Hippocampal formation (tissue), 2 donors: ENCODE measurements at places on chromosomes 1 and 21.

GRCh38 chr1:208256556-208256955, 12.4 kb upstream of the PLXNA2 start:
- DNase-seq: no peak

DNA sequence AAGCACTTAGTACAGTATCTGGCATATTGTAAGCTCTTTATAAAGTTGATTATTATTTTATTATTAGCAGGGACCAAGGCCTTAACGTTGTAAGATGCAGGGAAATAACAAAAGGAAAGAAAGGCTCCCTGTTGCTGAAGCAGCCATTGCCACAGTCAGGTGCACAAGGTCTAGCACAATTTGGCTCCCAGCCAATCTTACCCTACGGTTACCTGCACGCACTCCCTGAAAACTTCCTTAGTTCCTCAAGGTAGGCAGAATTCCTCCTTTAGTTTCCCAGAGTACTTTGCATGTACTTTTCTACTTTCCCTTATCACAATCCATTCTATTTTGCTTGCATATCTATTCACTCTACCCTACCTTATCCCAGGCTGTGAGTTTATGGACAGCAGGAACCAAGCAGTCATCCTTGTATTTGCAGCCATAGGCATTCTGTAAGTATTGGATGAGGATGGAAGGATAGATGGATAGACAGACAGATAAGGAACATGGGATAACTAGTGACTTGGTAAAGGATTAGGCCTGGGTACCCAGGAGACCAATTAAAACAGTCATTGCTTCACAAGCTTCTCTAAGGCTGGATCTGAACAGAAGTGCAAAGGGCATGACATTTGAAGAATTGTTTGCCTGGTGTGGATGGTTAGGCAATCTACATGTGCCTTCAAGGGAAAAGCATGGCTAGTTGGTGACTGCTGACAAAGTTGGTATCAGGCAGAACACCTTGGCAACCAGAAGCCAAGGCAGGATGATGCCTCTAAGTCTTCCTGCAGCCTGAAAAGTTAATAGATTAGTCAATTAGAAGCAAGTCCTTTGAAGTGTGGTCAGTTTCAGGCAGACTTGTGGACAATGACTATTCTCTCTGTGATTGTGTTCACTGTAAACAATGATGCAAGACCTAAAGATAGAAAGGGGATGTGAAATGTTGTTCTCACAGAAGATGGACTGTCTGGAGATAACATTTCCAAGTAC, 20.8 kb upstream of the JAK1 start:
- DNase-seq: no peak

- no peak for DNase-seq
Measured at GRCh38 chr21:30800605-30801004, 12.5 kb downstream of the KRTAP8-1 start.

DNA sequence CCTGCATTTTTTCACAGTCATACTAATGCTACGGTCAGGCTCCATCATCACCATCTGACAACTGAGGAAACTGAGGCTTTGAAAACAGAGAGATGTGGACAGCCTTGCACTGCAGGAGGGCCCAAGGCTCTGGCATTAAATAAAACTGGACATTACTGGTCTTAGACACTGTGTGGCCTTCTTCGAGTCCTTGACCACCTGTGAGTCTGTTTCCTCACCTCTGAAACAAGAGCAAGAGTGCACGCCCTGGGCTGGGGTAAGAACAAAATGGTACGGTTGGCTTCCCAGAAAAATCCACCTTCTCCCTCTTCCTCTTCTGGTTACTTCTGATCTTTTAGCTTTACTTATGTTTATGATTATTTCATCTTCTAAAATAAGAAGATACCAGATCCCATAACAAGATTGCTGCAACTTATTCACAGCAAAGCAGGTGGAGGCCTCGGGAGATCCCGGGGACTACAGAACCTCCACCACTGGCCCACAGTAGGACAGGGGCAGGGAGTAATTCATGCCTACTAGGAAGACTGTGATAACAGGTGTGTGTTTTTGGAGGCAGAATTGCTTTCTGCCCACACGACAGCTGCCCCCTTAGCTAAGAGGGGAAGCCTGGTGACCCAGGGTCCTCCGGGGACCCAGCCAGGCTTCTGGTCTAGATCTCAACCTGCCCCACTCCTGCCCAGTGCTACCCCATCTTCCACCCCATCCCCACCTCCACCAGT, 156.4 kb upstream of the EDN2 start:
- no peak for DNase-seq

DNA sequence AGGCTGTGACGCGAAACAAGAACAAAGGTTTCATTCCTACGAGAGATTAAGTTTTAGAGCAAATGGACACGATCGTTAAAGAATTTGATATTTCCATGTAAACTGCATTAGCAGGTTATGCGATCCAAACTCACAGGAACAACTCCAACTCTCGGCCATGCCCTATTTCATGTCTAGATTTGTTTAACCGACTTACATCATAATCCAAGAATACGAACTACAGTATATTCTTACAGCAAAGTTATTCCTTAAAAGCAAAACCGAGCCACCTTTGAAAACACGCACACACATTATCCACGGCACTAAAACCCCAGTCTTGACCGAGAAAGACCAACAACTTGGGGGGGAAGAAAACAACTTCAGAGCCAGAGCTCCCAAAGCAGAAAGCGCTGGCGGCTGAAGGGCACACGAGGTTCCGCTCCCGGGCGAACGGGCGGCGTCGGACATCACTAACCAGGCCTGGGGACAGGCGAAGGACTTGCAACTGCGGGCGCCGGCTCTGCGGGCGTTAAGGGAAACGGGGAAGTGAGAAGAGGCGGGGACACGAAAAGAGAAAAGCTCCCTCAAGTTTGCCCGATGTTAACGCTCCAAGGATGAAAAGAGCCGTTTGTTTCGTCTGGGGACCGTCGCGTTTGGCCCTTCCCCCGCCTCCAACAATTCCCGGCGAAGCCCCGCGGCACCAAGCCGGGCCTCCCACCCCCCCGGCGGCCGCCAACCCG, 690 bp downstream of the B3GALNT2 start:
- peak; percentile 61 for DNase-seq

GRCh38 chr1:42846257-42847110, at the start of gene ZNF691:
Gene ZNF691 (plus strand): TSS chr1:42846613. CDS start chr1:42849659, 3,046 bp downstream.
- DNase-seq: peak; percentile 92

DNA sequence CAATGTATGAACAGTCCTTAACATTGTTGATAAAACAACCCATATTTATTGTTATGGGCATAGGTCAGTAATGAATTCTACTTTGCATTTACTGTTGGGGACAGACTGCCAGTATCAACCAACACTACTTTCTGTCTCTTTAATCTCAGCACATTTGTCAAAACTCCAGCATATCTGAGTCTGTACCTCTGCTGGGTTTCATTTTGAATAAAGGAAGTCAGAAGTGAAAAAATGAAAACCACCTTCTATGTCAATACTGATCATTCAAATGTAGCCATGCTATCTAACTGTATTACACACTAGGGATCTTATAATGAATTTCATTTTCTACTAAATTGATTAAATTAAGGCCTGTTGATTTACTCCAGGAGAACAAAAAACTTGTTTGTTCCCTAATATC, 24.2 kb upstream of the CXADR start:
- DNase-seq: no peak

GRCh38 chr1:203663294-203663693, 36.7 kb downstream of the ATP2B4 start:
- DNase-seq: no peak

- DNase-seq: no peak
Measured at GRCh38 chr1:908661-909060, 15.1 kb upstream of the SAMD11 start.

DNA sequence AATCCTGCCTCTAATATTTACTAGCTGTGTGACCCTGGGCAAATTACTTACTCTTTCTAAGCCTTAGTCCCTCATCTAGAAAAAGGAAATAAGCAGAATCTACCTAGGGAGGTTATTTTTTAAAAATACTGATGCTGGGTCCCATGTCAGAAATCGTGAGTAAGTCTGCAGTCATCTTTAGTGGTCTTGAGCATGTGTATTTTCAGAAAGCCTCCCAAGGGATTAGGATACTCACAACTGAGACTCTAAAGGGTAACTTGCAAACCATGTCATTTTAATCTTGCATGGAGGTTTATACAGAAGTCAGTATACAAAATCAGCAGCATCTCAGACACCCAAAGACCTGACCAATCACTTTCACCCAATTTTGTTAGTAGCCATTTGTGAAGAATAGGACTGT, 43.2 kb downstream of the DSTYK start:
- DNase-seq: no peak

GRCh38 chr1:25616987-25617624, 515 bp downstream of the MAN1C1 start:
- no peak for DNase-seq

GRCh38 chr21:45407629-45408247, 2.8 kb downstream of the COL18A1 start:
- DNase-seq: no peak

DNA sequence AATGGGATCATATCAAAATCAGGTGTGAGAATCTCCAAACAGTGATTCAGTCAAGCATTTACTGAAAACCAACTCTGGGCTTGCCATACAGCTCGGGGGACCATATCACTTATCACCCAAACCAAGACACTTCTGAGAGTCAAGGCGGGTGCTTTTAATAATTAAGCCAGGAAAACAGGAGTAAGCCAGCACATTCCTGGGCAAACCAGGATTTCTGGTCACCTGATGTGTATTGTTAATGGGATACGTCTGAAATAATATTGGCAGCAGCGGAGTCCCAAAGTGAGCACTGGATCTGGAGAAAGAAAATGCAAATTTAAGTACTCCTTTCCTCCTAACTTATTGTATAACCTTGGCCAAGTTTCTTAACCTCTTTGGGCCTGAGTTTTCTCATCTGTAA, 17.6 kb downstream of the OSCP1 start:
- DNase-seq: no peak

DNA sequence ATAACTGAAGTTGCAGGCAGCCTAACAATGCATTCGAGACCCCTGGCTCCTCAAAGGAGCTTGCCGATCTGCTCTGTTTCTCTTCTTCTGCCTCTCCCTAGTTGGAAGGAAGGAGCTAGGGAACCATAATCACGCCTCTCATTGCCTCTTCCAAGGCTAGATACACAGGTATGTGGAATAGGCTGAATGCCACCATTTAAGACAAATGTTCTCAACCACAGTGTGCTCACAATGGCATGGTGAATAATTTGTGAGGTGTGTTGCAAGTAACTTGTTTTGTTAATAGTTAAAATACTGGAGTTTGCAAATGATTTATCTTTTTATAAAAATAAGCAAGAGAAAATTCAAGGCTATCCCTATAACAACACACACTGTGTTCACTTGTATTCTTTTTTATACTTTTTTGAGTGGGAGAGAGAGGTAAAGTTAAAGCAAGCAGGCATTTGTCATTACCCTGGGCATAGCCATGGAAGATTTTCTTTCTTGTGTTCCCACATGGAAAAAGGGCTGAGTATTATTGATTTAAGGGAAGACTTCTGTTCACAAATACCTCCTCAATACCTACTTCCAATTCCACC, 45.4 kb upstream of the SYT6 start:
- DNase-seq: no peak

DNA sequence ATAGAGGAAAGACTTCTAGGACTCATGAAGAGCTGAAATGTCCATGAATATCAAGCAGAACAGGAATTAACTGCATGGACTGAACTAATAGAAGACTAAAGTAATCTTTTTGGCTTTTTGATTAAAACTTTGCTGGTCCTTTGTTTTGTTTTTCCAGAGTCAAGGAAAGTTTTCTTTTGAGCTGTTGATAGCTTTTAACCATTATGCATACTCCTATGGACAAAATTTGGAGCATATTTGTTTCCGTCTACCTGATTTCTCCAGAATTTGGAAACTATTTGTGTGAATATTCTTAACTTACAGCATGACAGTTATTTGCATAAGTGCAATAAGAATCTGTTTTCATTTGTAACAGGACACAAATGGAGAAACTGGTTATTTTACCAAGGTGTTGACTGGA, 24.5 kb upstream of the CYP4B1 start:
- DNase-seq: no peak

- DNase-seq: no peak
Measured at GRCh38 chr1:22318279-22318981, 133.2 kb upstream of the ZBTB40 start.

GRCh38 chr1:40299366-40300248, 17.5 kb downstream of the COL9A2 start:
- no peak for DNase-seq

GRCh38 chr1:14647777-14648176, 49.3 kb downstream of the KAZN start:
- no peak for DNase-seq

DNA sequence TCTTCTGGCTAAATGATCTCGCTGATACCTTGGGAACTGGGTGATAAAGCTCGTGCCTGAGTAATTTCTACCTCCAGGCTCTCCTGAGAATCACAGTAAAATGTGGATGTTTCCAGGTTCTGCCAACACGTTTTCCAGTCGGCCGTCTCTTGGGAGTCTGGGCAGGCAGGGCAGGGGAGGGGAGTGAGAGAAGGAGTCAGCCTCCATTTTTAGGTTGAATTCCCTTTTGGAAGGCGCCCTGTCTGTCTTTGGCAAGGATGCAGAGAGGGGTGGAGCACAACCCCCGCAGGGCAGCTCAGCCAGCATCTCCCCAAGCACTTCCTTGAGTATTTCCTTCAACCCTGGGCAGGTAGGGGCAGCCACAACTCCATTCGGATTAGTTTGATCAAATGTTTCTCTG, 15.5 kb upstream of the ACTRT2 start:
- DNase-seq: no peak

DNA sequence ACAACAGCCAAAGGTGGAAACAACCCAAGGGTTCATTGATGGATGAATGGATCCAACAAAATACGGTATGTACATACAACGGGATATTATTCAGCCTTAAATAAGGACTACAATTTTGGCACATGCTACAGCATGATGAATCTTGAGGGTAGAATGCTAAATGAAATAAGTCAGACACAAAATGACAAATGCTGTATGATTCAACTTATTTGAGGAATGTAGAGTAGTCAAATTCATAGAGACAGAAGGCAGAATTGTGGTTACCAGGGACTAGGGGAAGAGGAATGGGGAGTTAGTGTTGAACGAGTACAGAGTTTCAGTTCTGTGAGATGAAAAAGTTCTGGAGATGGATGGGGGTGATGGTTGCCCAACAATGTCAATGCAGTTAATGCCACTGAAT, 118.0 kb upstream of the PAXBP1 start:
- DNase-seq: no peak

DNA sequence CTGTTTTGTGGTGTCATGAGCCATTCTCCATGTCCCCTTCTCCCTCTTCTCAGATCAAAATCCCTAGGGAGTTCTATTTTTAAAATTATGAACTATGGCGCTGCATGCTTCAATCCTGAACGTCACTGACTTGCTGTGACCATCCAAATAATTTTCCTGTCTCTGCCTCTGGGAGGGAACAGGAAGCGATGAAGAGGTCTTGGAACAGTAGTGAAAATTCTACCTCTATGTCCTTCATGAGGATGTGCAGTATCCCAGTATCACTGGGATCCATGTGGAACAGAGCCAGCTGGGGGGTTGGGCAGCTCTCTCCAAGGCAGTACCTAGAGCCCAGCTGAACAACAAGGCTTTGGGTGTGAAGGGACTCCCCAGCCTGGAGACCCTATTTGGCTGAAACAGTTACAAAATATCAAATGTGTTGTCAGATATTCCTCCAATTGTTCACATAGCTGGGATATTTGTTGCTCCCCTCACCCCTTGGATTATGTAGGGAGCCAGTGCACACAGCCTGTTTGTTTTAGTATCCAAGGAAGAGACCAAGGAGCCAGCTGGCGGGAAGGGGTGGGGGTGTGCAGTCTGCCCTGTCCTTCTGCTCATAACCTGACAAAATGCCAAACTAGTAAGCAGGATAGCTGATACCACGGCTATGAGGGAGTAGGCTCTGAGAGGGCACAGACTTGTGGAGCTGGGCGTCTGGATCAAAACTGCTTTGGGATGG, 7.6 kb downstream of the DCLRE1B start:
- no peak for DNase-seq
